Jurkat, Clone E6-1 (cell line): ENCODE measurements at places on chromosomes 2 and 18.

- DNase-seq = no peak
Measured at GRCh38 chr2:105220604-105221003, 20.9 kb upstream of the GPR45 start.

GRCh38 chr2:209380293-209380692 lies 43.6 kb upstream of the MAP2 start:
- no peak for DNase-seq

- DNase-seq = no peak
Measured at GRCh38 chr2:111198701-111199100, 78.0 kb downstream of the BCL2L11 start.

DNA sequence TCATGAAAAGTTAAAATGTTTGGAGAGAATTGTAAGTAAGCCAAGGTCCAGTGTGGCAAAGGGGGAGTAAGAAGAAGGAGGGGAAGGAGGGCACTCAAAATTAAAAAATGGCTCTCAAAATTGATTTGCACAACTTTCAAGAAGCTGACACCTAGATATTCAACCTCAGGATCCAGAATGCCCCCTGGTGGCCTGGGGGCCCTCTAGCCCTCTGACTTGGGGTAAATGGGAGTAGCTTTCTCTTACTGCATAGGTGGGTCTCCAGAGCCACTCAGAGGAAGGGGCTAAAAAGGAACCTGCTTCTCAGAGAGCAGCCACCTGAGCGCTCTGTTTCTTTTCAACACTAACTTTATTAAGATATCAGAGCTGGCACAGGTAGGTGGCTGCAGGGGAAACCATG lies 968.5 kb downstream of the BCL11A start:
- DNase-seq = peak; percentile 63
